ENCODE measurements at places on chromosomes 12 and 14.

GRCh38 chr12:71014180-71014785 lies 93.7 kb upstream of the PTPRR start:
- no peaks in the 10 kb centered on the region for H3K4me1 ChIP-seq
- no peak overlapping the region for H3K27ac ChIP-seq
- H3K4me3 ChIP-seq: no peak overlapping the region
- no peaks in the 10 kb centered on the region for H3K36me3 ChIP-seq
- DNase-seq: no peak

GRCh38 chr14:32654106-32654505 lies 284.6 kb upstream of the NPAS3 start:
- no peak overlapping the region for H3K4me3 ChIP-seq
- H3K27ac ChIP-seq: no peak overlapping the region
- no peaks in the 10 kb centered on the region for H3K36me3 ChIP-seq

DNA sequence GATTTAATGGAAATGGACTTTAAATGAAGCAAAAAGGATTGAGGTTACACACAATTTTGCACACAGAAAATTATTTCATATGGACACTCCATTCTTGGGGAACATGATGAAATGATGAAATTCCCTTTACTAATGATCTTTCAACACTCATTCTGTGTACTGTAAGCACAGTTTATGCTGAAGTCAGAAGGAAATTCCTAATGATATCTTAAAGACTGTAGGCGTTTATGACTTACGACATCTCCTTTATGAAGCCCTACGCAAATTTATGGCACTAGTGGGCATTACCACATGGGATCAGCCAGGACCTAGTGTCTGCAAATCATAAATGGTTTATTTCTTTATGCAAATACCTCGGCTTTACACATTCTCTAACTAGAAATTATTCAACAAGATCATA lies 97.9 kb upstream of the SOX5 start:
- H3K27ac ChIP-seq: no peak overlapping the region
- H3K4me1 ChIP-seq: no peaks in the 10 kb centered on the region
- H3K27me3 ChIP-seq: no peaks in the 10 kb centered on the region
- no peaks in the 10 kb centered on the region for H3K36me3 ChIP-seq
- DNase-seq: no peak

- DNase-seq: no peak
- no peaks in the 10 kb centered on the region for H3K4me1 ChIP-seq
- H3K27ac ChIP-seq: no peak overlapping the region
- H3K4me3 ChIP-seq: no peak overlapping the region
- H3K27me3 ChIP-seq: no peaks in the 10 kb centered on the region
Measured at GRCh38 chr12:1357171-1357570, 237.2 kb downstream of the FBXL14 start.

DNA sequence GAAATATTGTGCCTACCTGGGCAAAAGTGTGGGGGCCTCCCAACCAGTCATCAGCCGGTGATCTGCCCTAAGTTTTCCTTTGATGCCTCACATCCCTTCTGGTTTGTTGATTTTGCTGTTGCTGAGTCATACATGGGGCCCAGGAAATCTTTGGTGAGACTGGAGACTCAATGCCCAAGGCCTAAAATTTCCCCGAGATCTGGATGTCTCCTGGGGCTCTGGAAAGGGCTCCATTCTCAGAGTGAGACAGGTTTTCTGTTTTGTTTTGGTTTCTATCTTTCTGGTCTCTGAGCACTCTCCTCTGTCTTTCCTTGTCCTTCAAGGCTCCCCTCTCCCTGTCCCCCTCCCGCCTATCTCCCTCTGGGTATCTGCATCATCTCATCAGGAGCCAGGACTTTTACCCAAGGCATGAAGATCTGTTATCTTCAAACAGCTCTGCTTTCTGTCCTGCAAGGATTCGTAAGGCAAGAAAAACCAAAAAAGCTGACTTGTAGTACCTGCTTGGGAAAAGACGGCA lies 152.8 kb upstream of the MAX start:
- H3K4me1 ChIP-seq: peaks cover 6% of the 10 kb centered on the region
- no peaks in the 10 kb centered on the region for H3K36me3 ChIP-seq
- peak overlapping the region; percentile 70 for H3K27ac ChIP-seq

GRCh38 chr12:89299417-89299816 lies 52.9 kb downstream of the DUSP6 start:
- no peak overlapping the region for H3K27ac ChIP-seq
- no peak overlapping the region for H3K4me3 ChIP-seq
- H3K36me3 ChIP-seq: no peaks in the 10 kb centered on the region
- DNase-seq: no peak

GRCh38 chr14:74569806-74570591 lies 42.0 kb downstream of the LTBP2 start:
- DNase-seq: no peak
- no peaks in the 10 kb centered on the region for H3K36me3 ChIP-seq
- peak overlapping the region; percentile 84 for H3K27ac ChIP-seq
- H3K4me3 ChIP-seq: no peak overlapping the region

DNA sequence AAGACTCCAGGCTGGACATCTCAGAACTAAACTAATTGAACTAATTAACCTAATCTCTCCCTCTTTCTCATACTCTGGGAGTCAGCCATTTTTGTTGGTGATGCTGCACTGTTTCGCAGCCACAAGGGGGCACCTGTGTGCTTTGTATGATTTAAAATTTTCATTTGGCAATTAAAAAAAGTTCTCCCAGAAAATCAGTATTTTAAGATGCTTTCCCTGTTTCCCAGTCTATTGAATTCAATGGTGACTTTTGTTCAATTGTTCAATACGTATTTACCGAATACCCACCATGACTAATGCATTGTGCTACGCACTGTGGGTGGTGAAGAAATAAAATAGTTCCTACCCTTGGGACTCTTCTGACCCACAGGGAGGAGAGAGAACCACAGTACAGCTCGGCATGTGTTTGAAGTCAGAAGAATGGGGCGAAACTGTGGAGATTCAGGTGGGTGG lies 63.7 kb downstream of the ZNF664 start:
- no peaks in the 10 kb centered on the region for H3K36me3 ChIP-seq
- DNase-seq: peak; percentile 35
- H3K4me3 ChIP-seq: no peak overlapping the region
- H3K4me1 ChIP-seq: no peaks in the 10 kb centered on the region
- no peak overlapping the region for H3K27ac ChIP-seq
- no peaks in the 10 kb centered on the region for H3K27me3 ChIP-seq

DNA sequence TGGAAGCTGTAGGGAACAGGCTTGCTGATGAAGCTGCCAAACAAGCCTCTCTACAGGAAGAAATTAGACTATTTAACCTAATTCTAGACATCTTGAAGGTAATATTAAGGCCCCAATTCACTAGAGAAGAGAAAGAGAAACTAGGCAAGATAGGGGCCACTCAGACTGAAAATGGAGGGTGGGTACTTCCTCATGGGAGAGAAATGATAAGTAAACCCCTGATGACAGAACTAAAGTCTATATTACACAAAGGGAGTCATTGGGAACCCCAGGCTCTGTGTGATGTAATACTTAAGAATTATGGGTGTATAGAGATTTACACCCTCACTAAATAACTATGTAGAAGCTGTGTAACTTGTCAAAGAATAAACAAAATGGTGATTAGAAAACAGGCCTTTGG lies 64.3 kb downstream of the APOBEC1 start:
- no peaks in the 10 kb centered on the region for H3K36me3 ChIP-seq
- no peaks in the 10 kb centered on the region for H3K4me1 ChIP-seq
- no peak overlapping the region for H3K27ac ChIP-seq
- no peaks in the 10 kb centered on the region for H3K27me3 ChIP-seq
- H3K4me3 ChIP-seq: no peak overlapping the region

DNA sequence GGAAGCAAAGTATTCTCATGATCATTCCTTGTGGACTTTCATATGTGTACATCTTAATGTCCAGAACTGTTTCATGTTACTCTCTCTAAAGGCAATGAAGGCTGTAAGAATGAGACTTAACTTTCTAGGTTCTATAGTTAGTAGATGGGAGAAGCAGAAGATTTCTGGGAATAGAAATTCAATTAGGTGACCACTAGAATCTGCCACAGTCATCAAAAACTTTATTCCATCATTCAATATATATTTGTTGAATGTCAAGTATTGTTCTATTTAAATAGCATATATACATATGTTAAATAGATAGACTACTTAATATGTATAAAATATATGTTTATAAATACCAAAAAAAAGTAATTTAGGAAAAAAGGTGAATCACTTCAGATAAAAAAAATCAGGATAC lies 972.9 kb downstream of the SLC6A15 start:
- no peak overlapping the region for H3K4me3 ChIP-seq
- no peak for DNase-seq
- H3K27me3 ChIP-seq: no peaks in the 10 kb centered on the region
- H3K4me1 ChIP-seq: no peaks in the 10 kb centered on the region
- H3K36me3 ChIP-seq: no peaks in the 10 kb centered on the region
- H3K27ac ChIP-seq: no peak overlapping the region

GRCh38 chr12:57175428-57176138 lies 28.2 kb upstream of the LRP1-AS start:
- peak; percentile 86 for DNase-seq
- peak overlapping the region; percentile 24 for H3K27ac ChIP-seq
- no peaks in the 10 kb centered on the region for H3K27me3 ChIP-seq
- no peaks in the 10 kb centered on the region for H3K36me3 ChIP-seq
- no peak overlapping the region for H3K4me3 ChIP-seq
- H3K4me1 ChIP-seq: peaks cover 7% of the 10 kb centered on the region

DNA sequence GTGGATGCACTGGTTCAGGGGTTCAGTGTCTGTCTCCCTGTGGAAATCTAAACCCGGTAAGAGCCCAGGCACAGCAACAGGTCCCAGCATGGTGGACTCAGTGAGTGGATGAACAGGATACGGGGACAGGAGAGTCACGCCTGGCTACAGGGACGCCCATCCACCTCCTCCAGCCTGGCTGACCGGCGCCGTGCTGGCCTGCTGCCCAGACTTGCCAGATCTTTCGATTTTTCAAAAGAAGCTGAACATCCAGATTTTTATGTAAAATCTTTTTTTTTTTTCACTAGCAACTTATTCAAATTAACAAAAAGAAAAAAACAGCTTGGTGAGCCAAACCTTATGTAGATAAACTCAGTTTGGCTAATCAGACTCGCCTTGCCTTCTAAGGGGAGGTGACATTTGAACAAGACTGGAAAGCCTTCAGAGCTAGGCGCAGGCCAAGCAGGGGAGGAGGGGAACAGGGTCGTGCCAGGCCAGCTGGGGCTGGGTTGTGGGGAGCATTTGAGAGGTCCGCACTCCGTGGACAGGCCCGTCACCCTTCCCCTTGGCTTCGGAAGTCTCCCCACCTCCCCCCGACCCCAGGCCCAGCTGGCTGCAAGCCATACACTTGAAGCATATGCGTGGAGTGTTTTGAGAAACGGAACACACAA lies 87.8 kb upstream of the NCOR2 start:
- H3K27me3 ChIP-seq: no peaks in the 10 kb centered on the region
- no peaks in the 10 kb centered on the region for H3K36me3 ChIP-seq
- no peak overlapping the region for H3K4me3 ChIP-seq
- peaks cover 5% of the 10 kb centered on the region for H3K4me1 ChIP-seq
- no peak for DNase-seq
- H3K27ac ChIP-seq: peak overlapping the region; percentile 76

GRCh38 chr12:106855221-106855758 lies 80.8 kb downstream of the RIC8B start:
- H3K4me1 ChIP-seq: peaks cover 16% of the 10 kb centered on the region
- H3K36me3 ChIP-seq: no peaks in the 10 kb centered on the region
- no peak for DNase-seq
- no peak overlapping the region for H3K4me3 ChIP-seq
- no peaks in the 10 kb centered on the region for H3K27me3 ChIP-seq

GRCh38 chr14:72419226-72419775 lies 474.6 kb downstream of the DPF3 start:
- H3K36me3 ChIP-seq: no peaks in the 10 kb centered on the region
- H3K27ac ChIP-seq: no peak overlapping the region
- no peak for DNase-seq
- H3K27me3 ChIP-seq: no peaks in the 10 kb centered on the region
- no peaks in the 10 kb centered on the region for H3K4me1 ChIP-seq

DNA sequence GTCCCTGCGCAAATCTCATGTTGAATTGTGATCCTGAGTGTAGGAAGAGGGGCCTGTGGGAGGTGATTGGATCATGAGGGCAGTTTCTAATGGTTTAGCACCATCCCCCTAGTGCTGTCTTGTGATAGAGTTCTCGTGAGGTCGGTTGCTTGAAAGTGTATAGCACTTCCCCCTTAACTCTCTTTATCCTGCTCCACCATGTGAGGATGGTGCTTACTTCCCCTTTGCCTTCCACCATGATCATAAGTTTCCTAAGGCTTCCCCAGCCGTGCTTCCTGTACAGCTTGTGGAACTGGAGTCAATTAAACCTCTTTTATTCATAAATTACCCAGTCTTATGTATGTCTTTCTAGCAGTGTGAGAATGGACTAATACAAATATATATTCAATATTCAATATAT lies 303.7 kb upstream of the SEL1L start:
- no peak for DNase-seq
- no peak overlapping the region for H3K4me3 ChIP-seq
- H3K4me1 ChIP-seq: no peaks in the 10 kb centered on the region
- H3K27me3 ChIP-seq: no peaks in the 10 kb centered on the region

GRCh38 chr14:77017666-77018065 lies 10.8 kb downstream of the IRF2BPL start:
- no peaks in the 10 kb centered on the region for H3K27me3 ChIP-seq
- no peaks in the 10 kb centered on the region for H3K36me3 ChIP-seq
- peaks cover 20% of the 10 kb centered on the region for H3K4me1 ChIP-seq
- DNase-seq: no peak
- H3K27ac ChIP-seq: no peak overlapping the region
- H3K4me3 ChIP-seq: no peak overlapping the region

DNA sequence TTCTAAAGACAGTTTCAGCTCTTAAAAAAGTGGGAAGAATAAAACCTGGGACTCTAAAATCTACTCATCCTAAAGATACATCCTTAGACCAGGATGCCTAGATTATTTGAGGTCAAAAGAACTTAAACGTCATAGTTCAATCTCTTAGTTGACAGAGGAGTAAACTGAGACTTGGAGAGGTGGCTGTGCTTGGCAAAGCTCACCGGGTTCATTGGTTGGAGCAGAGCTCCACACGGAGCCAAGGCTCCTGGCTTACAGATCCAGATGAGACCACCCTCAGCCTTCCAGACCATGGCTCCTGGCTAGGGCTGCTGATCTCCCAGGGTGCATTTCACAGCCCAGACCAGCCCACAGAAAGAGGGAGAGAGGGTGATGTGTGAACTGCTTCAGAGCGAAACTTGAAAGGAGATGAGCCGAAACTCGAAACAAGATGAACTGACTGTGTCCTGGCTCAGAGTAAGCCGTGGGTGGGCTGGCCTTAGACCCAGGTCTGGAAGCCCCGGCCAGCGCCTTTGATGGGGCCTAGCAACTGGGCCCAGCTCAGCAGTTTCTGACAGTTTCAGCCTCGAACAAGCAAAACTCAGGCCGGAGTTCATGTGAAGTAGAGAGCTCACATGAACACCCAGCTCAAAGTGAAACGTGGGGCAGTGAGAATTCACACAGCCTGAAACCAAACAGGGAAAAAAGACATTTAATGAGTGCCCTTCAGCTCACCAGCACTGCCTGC lies 1044.8 kb downstream of the BCL11B start:
- no peak overlapping the region for H3K27ac ChIP-seq
- H3K36me3 ChIP-seq: no peaks in the 10 kb centered on the region
- H3K27me3 ChIP-seq: no peaks in the 10 kb centered on the region

GRCh38 chr14:34362641-34363251 lies 99.3 kb downstream of the SPTSSA start:
- H3K4me3 ChIP-seq: no peak overlapping the region
- no peaks in the 10 kb centered on the region for H3K36me3 ChIP-seq
- no peaks in the 10 kb centered on the region for H3K27me3 ChIP-seq
- no peak overlapping the region for H3K27ac ChIP-seq

Data from transverse colon (tissue), 4 donors.